ENCODE measurements at places on chromosomes 12 and 14.
A peak's percentile ranks its signal among the peaks of the same experiment; 100 is the strongest.

DNA sequence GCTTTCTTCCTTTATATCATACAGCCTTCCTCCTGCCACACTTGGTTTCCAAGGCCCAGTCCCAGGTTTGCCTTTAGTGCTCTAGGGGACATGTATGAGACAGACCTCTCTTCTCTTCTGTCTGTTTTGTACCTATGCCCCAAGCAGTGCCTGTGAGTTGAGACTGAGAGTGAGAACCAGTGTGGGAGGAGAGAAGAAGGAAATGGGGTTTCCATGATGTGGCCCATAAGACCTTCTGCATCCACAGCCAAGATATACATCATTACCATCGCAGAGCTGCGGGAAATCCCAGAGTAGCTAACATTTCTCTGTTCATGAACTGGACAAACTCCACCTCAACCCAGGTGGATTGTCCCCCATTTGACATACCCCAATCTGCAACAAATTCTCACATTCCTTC is 2.8 kb downstream of the TESPA1 start:
- DNase-seq: no peak

DNA sequence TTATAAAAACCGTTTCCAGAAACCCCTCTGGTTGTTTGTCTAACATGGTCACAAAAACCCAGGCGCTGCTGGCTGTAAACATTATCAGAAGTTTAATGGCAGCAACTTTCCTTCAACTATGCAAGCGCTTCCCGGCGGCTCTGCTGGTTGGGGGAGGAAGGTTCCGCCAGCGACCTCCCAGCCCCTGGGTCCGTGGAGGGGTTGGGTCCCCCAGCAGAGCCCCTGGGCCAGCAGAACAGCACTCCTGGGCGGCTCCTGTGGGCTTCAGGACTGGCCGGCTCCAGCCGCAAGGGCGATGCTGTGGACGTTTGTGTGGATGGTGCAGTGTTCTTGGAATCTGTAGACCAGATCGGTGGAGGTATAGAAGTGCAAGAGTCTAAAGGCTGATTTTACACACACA is 26.0 kb downstream of the LRCOL1 start:
- DNase-seq: no peak

DNA sequence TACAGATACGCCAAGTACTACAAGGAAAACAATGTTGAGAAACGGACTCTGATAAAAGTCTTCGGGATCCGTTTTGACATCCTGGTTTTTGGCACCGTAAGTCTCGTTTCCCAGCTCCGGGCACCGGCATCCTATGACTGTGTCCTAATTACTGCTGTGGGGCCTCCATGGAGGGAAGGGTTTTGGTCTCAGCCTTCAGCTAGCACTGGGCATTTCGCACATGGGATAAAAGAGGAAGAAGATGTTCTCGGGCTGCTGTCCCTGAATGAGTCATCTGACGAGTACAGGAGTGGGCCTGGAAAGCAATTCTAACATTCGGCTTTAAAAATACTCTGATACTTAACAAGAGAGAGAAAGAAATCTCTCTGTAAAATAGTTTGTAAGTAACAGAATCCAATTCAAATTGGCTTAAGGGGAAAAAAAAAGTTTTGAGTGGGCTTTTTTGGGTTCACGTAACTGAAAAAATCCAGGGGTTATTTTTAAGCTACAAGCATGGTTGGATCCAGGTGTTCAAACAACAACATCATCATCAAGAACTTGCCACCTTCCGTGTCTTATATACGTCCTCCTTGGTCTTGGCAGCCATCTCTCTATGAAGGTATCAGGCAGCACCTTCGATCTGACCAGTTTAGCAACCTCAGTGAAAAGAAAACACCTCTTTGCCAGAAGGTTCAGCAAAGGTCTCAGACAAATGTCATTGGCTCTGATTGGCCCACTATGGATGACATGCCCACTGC is 34.4 kb upstream of the P2RX4 start:
- DNase-seq: peak; percentile 51

DNA sequence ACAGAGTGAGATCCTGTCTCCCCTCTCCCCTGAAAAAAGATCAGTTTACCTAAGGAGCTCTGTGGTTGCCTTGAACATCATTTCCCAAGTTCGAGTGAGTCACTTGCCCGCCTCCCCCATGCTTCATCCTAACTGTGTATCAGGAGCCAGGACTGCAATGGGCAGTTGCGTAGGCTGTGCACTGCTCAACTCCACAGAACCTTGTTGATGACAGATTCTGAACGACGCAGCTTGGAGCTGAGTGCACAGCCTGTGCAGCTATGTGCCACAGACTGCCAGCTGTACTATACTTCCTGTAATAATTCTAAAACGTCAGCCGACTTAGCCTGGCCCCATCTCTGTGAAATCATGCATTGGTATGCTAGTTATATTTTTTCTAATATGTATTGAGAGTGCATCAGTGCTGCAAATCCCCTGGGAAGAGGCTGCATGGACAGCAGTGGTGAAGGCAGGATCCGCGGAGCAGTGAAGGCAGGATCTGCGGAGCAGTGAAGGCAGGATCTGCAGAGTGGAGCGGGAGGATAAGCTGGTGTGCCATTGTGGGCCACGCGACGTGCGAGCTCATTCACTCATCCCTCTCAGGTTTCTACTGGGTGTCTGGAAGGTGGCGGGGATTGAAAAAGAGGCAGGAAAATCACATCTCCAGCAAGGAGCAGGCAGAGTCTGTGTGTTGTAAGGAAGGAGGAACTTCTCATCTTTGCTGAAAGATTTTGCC is 80.8 kb downstream of the GALNT9 start:
- DNase-seq: peak; percentile 66

DNA sequence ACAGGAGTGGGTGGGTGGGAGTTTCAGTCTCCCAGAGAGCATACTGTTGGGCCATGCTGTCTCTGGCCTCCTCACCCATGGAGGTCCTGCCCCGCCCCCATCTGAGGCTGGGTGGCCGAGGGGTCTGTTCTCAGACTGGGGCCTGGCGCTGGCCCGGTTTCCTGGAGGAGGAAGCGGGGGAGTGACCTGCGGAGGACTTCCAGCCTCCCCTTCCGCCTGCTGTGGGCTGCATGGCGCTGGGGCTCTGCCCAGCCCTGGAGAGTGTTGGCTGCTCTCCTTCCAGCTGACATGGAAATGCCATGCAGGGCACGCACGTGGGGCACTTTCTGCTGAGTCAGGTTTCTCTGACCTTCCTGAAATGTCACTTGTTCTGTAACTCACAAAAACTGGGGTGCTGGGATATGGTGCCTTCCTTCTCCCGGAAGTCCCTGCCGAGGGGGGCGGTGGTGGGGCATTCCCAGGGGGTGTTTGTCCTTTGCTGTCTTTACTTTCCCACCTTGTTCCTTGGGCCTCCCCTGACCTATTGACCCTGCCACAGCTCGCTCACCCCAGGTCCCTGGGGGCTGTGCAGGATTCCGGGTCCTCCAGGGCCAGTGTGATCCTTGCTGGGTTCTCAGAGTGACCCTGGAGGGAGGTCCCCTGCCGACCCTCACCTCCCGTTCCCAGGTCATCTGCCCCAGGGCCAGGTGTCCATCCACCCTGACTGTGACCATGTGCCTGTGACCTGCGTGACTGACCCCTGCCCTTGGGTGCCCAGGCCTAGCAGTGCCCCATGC is 23.6 kb downstream of the PACS2 start:
- peak; percentile 71 for DNase-seq

GRCh38 chr12:99153293-99153692 is 494.3 kb upstream of the GARIN6 start:
- no peak for DNase-seq

GRCh38 chr14:71322655-71323250 is 415.5 kb downstream of the PCNX1 start:
- no peak for DNase-seq

GRCh38 chr12:96424601-96425000 is 24.4 kb upstream of the CDK17 start:
- DNase-seq: no peak

DNA sequence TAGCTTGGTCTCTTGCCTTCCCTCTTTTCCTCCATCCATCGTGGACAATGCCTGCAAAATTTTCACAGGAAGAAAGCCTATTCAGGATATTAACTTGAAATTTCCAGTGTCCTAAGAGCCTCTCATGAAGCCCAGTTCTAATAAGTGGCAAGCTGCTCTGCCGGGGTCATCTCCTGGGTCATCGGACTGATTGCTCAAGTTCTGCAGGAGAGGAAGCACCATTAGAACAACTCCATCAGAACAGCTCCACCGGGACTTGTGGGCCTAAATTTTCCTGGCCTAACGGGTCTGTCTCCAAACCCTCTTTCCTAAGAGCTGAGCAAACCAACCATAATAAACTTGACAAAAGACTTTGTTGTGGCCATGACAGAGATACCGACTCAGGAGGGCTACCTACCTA is 13.9 kb downstream of the ERG28 start:
- DNase-seq: no peak

DNA sequence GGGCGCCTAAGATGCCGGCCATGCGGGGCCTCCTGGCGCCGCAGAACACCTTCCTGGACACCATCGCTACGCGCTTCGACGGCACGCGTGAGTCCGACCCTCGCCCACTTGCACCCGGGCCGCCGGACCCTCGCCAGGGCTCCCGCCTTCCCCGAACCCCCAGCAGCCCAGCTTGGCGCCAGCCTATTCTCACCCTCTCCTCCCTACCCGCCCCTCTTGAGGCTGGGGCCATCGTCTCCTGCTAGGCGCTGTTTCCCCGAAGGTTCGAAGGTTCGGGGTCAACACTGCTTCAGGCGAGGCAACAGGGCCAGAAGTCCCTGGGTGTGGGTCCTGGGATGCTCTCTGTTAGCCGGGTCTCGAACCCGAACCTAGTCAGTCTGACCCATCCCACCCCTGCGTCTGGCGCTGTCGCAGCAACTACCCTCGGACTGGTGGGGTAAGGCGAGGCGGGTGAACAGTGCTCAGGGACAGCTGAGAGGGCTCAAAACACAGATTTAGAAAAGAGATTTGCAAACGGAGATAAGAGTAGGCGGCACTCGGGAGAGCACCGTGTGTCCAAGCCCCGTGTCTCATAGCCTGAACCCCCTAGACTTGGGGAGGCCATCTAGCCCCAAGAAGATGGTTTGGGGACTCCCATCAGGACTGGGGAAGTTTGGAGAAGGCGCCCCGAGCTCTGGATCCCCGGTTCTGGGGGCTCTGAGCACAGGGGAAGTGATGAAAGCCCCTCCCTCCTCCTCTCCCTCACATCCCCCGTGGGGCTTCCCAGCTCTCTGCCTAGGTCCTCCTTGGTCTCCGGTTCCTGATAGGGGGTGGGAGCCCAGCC is 787 bp downstream of the KCNH3 start:
- DNase-seq: no peak

Measured in posterior cingulate gyrus (tissue), 11 donors.